Frontal cortex (tissue), 4 donors: ENCODE measurements at places on chromosomes 13 and 19. TPM values are rescaled to one million over a fixed set of nuclear protein-coding genes. Genes with fewer than 3 reads are reported as not detected.

ACP7 gene
- not detected for total RNA-seq

TEX29 gene
- not detected for total RNA-seq

DNA sequence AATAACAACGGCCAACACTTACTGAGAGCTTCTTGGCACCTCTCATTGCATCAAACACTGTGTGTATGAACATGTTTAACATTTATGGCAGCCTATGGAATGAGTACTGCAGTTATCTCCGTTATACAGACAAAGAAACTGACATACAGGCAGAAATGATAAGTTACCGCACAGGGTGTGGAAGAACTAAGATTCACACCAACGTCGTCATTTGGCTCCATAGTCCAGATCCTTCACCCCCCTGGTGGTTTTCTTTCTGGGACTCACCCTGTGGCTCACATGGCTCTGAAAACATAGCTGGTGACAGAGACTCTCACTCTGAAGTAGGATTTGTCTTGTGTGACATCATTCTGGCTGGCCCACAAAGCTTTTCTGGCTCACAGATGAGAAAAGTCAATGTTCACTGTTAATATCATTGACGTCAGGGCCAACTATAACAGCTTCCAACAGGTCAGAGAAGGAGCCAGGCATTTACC lies 230.1 kb downstream of the DLEU7 start:
- no peak for DNase-seq

DNA sequence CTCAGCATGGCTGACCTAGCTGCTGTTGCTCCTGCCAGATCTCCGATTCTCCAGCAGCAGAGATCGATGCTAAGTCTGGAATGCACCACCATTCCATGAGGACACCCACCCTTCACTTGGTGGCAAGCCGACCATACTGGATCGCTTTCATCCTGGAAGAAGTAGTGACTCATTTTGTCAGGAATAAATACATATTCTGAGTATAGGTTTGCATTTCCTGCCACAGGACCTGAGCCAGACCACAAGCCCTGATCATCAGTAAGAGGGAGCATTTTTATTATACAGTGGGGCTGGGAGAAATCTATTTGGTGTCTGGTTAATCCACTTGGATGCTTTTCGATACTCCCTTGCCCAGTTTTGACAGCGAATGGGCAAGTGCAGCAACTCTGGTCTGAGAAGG lies 10.9 kb upstream of the KCTD15 start:
- DNase-seq = no peak

DNA sequence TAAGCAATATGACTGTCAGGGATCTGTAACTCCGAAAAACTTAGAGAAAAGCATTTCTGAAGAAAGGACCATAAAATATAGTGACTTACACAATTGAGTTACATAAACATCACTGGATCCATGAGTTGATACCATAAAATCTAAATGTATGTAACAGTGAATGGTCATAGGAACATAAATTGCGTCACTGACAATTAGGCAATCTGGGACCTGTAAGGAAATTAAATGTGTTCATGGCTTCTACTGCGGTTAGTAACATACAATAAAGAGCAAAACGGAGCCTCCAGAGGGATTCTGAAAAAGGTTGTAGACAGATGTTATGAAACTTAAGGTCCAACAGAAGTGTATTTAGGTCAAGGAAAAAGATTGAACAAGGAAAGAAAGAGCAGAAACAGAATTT lies 27.1 kb downstream of the POU4F1 start:
- no peak for DNase-seq

DNA sequence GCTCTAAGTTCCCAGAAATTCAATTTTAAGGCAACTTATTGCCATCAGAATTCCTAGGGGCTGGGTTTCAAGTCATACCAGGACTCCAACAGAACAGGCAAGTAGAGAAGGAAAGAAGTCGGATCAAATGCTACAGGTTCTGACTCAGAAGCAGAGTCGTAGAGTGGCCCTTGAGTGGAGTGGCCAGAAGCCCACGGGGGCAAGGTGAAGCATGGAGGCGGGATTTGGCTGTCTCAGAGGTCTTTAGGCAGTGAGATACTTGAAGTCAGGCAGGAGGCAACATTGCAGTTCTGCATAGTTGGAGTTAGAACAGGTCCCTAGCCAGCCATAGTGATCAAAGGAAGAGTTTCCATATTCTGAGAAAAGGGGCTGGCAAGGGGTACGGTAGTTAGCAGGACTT lies 111.6 kb downstream of the NHLRC3 start:
- DNase-seq = no peak
